ENCODE measurements at places on chromosomes 16 and 17. TPM values are rescaled to one million over a fixed set of nuclear protein-coding genes. Genes with fewer than 3 reads are reported as not detected.

The GAS7 gene
- total RNA-seq = 5.2 TPM

The GPRC5B gene
- total RNA-seq = not detected

The CEP295NL gene
- 0.28 TPM for total RNA-seq

The CRISPLD2 gene
- total RNA-seq = 0.32 TPM

The SUPT4H1 gene
- total RNA-seq = 61.4 TPM

The HOXB3 gene
- total RNA-seq = 14.5 TPM

The TERB1 gene
- total RNA-seq = 1.1 TPM

The SLFN14 gene
- total RNA-seq = not detected

The TMEM114 gene
- not detected for total RNA-seq

Measured in CD4-positive, alpha-beta memory T cell (primary cell).